ENCODE measurements at places on chromosomes 1 and 21. TPM values are rescaled to one million over a fixed set of nuclear protein-coding genes. Genes with fewer than 3 reads are reported as not detected.
A peak's percentile ranks its signal among the peaks of the same experiment; 100 is the strongest.

DNA sequence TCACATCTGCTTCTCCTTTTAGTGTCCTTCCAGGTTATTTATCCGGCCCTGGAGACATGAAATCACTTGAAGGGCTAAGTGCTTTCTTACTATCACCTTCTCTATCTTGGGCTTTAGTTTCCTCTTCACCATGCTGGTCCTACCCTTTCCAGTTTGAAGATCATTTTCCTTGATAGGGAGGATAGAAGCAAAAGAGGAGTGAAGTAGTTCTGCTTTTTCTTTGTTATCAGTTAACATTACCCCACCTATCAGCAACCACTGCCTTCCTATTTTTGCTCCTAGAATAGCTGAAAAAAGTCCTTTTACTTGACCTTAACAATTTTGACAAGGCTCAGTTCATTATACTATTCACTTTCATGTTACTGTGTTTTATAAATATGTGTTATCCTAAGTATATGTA is 19.4 kb downstream of the RGL1 start:
- no peak for DNase-seq

DNA sequence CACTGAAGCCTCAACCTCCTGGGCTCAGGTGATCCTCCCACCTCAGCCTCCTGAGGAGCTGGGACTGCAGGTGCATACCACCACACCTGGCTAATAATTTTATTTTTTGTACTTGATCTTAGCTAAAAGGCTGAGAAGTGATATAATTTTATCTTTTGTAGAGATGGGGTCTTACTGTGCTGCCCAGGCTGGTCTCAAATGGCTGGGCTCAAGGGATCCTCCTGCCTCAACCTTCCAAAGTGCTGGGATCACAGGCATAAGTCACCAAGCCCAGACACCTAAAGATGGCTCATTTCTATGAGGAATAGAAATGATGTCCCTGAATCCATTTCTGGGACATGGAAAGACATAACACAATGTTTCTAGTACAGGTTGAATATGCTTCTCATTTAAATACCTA is 57.8 kb downstream of the TOMM20 start:
- no peak for DNase-seq

- DNase-seq: no peak
These were observed 39.1 kb upstream of the IGSF5 start for GRCh38 chr21:39705849-39706248.

Gene CDCP2
- total RNA-seq: not detected

Gene AMY1C
- total RNA-seq: not detected

GRCh38 chr1:221228594-221228993 is 349.4 kb downstream of the HLX start:
- peak; percentile 41 for DNase-seq

GRCh38 chr1:18794561-18794960 is 64.9 kb downstream of the TAS1R2 start:
- no peak for DNase-seq

- DNase-seq: no peak
These were observed 103.0 kb upstream of the PLXNA2 start for GRCh38 chr1:208347191-208347590.

DNA sequence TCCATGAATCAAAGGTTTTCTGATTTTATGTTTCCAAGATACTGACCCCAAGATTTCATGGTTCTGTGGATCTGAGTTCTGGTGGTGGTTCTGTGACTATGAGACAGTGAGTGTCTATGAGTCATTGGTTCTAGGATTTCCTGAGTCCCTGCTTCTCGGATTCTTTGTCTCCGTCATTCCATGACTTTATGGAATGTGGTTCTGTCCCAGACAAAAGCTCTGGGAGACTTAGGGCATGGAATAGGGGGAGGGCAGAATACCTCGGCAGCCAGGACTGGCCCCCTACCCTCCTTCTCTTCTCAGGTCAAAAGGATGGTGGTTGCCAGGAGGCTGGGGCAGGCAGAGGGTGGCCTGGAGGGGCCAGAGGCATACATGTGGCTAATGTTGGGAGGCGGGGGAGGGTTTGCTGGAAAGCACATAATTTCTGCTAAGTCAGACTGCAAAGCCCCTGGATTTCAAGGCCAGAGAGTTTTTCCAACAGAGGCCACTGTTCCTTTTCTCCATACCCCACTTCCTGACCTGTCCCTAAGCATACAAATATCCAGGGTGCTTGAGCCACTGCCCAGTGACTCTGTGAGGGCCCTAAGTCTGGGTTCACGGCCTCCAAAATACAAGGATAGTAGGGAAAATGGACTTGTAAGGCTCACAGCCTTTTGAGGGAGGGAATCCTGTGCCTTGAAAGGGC is 17.2 kb downstream of the CDCP2 start:
- no peak for DNase-seq

Gene FAM72C
- 16.9 TPM for total RNA-seq

DNA sequence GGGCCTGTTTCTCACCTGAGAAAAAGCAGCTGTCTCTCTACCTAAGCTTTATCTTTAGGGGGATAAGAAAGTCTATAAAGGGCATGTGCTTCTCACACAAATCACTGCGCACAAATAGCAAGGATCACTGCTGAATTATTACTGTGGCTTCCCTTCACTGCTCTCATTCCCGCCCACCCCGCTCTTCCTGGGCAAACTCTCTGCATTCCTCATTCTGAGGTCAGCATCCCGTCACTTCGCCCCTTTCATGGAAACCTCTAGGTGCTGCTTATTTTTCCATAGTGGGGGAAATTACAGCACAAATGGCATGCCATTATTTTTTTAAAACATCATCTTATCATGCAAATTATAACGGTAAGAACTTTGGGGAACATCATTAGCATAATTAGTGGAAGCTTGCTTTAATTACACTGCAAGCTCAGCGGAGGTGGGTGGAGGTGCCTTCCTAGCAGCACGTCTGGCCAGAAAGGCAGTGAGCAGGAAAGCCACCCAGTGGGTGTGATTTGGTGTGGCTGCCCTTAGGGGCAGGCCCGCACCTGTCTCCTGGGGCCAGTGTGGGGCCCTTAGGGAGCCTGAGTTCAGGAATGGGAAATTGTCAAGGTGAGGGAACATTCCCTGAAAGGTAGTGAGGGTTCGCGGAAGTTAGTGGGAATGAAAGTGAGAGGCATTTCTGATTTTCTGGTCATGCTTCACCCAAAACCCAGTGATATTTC is 105.9 kb downstream of the LAMC2 start:
- no peak for DNase-seq

DNA sequence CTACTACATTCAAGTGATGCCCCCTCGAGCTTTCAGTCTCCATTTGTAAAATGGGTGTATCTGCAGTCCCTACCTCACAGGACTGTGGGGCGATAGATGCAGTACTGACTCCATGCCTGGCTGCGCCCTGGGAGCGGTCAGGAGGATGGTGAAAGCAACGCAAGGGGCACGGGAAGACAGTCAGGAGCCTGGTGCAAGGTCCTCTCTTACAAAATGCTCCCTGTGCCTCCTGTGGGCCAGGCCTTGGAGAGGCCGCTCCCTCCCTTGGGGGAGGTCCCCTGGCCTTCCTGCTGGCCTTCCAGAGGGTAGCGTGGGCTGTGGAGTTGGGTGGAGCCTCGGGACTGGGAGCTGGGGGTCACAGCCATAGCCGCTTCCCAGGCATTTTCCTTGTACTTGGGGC is 21.6 kb downstream of the FAM151A start:
- DNase-seq: no peak

GRCh38 chr1:228987736-228988506 is 252.6 kb downstream of the RHOU start:
- no peak for DNase-seq

- no peak for DNase-seq
These were observed 81.0 kb downstream of the PAX7 start for GRCh38 chr1:18711536-18712251.

- DNase-seq: no peak
These were observed 15.0 kb upstream of the PTPN14 start for GRCh38 chr1:214566158-214567104.

DNA sequence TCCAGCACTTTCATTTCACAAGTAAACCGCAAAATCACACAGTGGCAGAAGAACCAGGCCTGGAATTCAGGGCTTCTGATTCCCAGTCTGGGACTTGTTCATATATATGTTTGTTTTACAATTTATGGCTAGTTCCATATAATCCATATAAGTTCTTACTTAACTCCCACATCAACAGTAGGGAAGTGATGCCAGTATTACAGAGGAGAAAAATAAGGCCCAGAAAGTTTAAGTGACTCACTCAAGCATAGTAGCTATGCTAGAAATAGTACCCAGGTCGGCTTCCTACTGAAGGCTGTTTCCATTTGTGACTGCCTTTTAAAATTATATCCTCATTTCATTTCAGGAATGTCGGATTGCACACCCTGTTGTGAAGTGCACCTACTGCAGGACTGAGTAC is 1.4 kb downstream of the FAM76A start:
- no peak for DNase-seq

DNA sequence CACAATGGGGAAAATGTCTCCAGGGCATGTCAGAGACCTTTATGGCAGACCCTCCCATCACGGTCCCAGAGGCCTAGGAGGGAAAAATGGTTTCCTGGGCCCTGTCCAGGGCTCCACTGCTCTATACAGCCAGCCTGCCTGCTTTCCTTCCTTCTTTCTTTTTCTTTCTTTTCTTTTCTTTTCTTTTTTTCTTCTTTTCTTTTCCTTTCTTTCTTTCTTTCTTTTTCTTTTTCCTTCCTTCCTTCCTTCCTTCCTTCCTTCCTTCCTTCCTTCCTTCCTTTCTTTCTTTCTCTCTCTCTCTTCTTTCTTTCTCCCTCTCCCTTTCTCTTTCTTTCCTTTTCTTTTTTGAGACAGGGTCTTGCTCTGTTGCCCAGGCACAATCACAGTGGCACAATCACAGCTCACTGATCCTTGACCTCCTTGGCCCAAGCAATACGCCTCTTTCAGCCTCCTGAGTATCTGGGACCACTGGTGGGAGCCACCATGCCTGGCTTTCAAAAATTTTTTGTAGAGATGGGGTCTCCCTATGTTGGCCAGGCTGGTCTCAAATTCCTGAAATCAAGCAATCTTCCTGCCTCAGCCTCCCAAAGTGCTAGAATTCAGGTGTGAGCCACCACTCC is 106.9 kb downstream of the BACH1 start:
- DNase-seq: no peak

GRCh38 chr1:151803164-151803563 is 2.1 kb downstream of the LINGO4 start:
- DNase-seq: no peak

- DNase-seq: no peak
These were observed 115.4 kb upstream of the SERTAD4 start for GRCh38 chr1:210117198-210117597.

Gene DNASE2B
- total RNA-seq: not detected

DNA sequence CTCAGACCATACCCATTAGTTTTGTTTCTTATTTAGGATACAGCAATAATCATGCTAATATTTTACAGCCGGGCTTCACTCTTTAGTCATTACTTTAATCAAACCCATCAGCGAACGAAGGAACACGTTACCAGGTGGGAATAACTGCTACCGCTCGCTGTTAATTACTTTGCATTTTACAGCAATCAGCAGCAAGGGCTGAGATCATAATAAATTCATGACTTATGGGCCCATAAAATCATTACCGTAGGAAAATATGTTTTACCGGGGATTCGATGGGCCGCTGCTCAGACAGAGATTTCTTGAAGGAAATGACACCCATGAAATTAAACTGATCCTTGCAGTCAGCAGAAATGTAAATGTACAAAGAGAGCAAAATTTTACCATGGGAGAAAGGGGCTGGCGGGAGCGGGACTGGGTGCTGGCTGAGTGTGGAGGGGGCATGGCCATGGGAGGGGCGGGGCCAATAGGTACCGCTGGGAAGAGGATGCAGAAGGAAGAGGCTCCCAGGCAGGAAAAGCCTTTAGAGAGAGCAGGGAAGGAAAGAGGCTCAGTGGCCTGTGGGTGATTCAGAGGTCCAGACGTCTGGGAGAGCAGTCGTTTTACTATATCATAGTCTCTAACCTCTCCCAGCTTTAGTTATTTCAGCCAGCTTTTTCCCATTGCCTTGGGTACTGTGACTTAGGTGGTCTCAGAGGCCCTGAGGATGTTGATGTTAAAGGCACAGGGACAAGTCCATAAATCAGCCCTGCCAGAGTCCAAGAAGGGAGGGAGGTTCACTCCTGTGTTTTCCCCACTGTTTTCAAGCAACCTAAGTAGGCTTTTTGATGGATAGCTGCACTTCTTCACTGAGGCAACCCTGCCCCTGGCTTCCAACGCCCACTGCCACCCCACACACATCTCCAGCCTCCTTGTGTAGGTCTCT is 258.9 kb downstream of the SEC16B start:
- no peak for DNase-seq

DNA sequence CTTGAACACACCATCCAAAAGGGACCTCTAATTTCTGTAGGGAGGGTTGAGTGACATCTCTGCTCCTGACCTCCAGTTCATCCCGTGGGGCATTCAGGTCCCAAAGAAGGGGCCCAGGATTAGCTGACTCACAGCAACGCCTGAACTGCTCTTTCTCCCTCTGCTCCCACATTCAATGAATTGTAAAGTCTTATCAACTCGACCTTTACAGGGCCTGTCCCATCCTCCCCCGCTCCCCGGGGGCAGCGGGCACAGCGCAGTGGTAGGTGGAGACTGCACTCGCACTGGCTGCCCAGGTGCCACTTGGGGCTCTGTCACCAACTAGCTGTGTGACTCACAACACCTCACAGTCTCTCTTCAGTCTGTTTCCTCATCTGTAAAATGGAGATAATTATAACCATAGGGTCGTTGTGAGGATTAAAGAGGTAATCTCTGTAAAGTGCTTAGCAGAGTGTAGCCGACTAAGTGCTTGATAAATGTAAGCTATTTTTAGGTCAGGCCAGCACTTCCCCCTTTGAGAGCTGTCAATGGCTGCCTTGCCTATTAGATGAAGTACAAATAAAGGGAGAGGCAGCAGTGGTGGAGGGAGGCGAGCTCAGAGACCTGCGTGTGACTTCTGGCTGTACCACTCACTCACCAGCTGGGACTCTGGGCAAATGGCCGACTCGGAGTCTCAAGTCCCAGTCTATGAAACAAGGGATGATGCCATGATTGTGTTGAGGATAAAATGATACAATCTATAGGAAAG is 637 bp upstream of the MYBPHL start:
- no peak for DNase-seq

- no peak for DNase-seq
These were observed 76.5 kb upstream of the FGGY start for GRCh38 chr1:59220356-59220755.

DNA sequence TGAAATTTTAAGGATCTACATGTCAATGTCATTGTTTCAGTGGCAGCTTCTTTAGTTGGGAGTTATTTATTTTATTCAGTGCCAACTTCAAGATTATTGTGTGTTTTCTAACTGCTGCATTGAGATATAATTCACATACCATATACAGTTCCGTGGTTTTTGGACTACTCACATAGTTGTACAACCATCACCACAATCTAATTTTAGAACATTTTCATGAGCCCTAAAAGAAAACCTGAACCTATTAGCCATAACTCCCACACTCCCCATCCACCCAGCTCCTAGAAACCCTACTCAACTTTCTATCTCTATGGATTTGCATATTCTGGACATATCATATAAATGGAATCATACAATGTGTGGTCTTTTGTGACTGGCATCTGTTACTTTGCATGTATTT is 220.0 kb downstream of the LRRC40 start:
- DNase-seq: no peak

- no peak for DNase-seq
These were observed 203.4 kb downstream of the HS2ST1 start for GRCh38 chr1:87117761-87118368.

Gene ADAMTS1
- 0.95 TPM for total RNA-seq
